Chondrocyte (in vitro differentiated cells): ENCODE measurements at places on chromosomes 16 and 17. TPM values are rescaled to one million over a fixed set of nuclear protein-coding genes. Genes with fewer than 3 reads are reported as not detected.
A peak's percentile ranks its signal among the peaks of the same experiment; 100 is the strongest.

DNA sequence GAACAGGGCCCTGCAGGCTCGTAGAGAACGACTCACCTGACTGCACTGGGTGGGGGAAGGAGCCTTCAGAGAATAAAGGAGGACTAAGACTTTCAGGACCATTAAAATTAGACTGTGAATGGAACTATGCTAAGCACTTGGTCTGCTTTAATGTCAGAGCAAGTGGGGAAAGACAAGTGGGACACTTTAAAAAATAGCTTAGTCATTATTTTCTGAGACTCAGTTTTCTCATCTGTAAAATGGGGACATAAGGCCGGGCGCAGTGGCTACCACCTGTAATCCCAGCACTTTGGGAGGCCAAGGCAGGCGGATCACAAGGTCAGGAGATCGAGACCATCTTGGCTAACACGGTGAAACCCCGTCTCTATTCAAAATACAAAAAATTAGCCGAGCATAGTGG lies 19.3 kb upstream of the BCO1 start:
- H3K4me1 ChIP-seq: no peaks in the 10 kb centered on the region
- no peak for DNase-seq
- no peak overlapping the region for H3K27ac ChIP-seq
- no peaks in the 10 kb centered on the region for H3K36me3 ChIP-seq
- H3K4me3 ChIP-seq: no peak overlapping the region

DNA sequence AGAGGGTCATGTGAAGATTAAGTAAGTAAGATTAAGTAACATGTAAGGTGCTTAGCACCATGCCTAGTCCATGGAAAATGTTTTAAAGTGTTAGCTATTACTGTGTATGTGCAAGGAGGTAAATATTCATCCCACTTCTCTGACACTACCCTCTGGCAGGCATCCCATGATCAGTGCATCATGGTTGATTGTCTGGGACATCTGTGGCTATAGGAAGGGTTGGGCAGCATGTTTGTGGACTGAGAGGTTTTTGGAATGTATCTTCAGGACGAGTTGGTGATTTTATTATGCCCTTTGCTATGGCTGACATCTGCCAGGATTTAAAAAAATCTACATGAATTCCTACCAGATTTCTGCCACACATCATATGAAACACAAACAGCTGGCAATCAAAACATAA lies 6.5 kb upstream of the TAOK1 start:
- peaks cover 3% of the 10 kb centered on the region for H3K4me1 ChIP-seq
- no peaks in the 10 kb centered on the region for H3K36me3 ChIP-seq
- no peaks in the 10 kb centered on the region for H3K27me3 ChIP-seq
- no peak for DNase-seq

- H3K4me1 ChIP-seq: peaks cover 5% of the 10 kb centered on the region
- no peak overlapping the region for H3K4me3 ChIP-seq
- H3K36me3 ChIP-seq: peaks cover 14% of the 10 kb centered on the region
- H3K27ac ChIP-seq: no peak overlapping the region
- peak; percentile 85 for DNase-seq
These were observed 1.8 kb upstream of the TMEM88 start for GRCh38 chr17:7852919-7853690.

DNA sequence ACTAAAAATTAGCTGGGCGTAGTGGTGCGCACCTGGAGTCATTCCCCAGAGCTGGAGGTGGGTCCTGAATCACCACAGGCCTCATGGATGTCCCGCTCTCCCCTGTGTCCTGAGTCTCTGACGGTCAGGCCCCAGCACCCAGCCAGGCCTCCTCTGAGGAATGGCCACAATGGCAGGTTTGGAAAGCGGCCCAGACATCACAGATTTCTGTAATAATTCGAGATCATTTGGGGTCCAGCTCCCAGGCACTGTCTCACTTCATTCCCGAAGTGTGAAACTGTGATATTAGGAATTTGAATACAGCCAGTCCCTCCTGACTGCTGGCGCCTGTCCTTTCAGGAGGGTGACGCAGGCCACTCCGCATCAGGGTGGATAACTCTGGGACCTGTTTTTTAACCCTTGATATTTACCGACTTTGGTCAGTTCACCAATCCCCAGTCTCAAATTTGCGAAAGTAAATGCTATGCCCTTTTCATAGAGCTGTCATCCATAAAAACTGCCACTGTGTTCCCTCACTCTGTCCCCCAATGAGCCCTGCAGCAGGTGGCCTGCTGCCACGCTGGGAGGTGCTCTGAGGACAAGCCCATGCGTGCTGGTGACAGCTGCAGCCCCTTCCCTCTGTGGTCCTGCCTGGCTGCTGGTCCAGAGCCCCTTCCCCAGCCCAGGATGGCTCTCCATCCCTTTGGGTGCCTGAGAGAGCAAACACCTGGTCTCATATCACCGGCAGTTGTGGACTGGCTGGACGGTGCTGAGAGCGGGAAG lies 28.3 kb upstream of the RPTOR start:
- DNase-seq: no peak
- H3K4me1 ChIP-seq: peaks cover 30% of the 10 kb centered on the region
- no peaks in the 10 kb centered on the region for H3K36me3 ChIP-seq
- no peaks in the 10 kb centered on the region for H3K27me3 ChIP-seq
- H3K4me3 ChIP-seq: no peak overlapping the region

DNA sequence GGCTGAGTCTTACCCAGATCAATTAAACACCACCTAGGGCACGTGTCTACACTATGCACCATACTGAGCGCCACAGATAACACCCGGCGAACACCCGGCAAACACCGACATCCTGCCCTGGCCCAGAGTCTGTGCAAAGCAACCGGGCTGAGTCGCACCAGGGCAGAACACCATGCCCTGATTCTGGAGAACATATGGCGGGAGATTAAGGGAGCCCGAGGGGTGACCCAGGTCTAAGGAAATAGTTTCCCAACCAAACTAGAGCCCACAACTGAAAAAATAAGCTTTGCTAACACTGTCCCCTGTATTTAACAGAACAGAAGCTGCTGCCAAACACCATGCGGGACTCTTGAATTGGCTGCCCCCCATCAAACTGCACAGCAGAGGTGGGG lies 22.1 kb downstream of the MYO18A start:
- peak overlapping the region; percentile 73 for H3K27ac ChIP-seq
- H3K4me1 ChIP-seq: peaks cover 84% of the 10 kb centered on the region
- no peak overlapping the region for H3K4me3 ChIP-seq
- no peaks in the 10 kb centered on the region for H3K36me3 ChIP-seq

GRCh38 chr16:27334192-27334764 lies 20.5 kb downstream of the IL4R start:
- H3K4me1 ChIP-seq: peaks cover 32% of the 10 kb centered on the region
- DNase-seq: no peak
- no peak overlapping the region for H3K27ac ChIP-seq
- no peak overlapping the region for H3K4me3 ChIP-seq
- H3K36me3 ChIP-seq: peaks cover 8% of the 10 kb centered on the region

- peaks cover 21% of the 10 kb centered on the region for H3K36me3 ChIP-seq
- H3K27ac ChIP-seq: no peak overlapping the region
- DNase-seq: no peak
- no peaks in the 10 kb centered on the region for H3K27me3 ChIP-seq
These were observed 7.3 kb downstream of the TCF25 start for GRCh38 chr16:89880477-89881367.

DNA sequence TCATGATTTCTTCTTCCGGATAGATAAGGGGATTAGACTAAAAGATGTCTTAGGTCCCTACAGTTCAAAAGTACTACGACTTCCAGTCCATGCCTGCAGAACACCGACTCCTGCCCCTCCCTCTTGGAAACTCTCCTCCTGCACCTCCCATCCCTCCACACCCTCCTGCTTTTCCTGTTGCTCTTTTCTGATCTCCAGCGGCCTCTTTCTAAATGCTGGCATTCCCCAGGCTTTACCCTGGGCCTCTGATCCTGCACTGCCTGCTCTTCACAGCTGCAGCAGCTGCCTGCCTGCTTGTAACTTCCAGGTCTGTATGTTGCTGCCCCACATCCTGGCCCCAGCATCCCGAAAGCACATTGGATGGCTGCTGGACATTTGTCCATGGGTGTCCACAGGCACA lies 154.2 kb downstream of the KCNJ12 start:
- no peaks in the 10 kb centered on the region for H3K27me3 ChIP-seq
- DNase-seq: no peak
- no peak overlapping the region for H3K27ac ChIP-seq
- H3K4me3 ChIP-seq: no peak overlapping the region
- no peaks in the 10 kb centered on the region for H3K4me1 ChIP-seq
- H3K36me3 ChIP-seq: peaks cover 15% of the 10 kb centered on the region

DNA sequence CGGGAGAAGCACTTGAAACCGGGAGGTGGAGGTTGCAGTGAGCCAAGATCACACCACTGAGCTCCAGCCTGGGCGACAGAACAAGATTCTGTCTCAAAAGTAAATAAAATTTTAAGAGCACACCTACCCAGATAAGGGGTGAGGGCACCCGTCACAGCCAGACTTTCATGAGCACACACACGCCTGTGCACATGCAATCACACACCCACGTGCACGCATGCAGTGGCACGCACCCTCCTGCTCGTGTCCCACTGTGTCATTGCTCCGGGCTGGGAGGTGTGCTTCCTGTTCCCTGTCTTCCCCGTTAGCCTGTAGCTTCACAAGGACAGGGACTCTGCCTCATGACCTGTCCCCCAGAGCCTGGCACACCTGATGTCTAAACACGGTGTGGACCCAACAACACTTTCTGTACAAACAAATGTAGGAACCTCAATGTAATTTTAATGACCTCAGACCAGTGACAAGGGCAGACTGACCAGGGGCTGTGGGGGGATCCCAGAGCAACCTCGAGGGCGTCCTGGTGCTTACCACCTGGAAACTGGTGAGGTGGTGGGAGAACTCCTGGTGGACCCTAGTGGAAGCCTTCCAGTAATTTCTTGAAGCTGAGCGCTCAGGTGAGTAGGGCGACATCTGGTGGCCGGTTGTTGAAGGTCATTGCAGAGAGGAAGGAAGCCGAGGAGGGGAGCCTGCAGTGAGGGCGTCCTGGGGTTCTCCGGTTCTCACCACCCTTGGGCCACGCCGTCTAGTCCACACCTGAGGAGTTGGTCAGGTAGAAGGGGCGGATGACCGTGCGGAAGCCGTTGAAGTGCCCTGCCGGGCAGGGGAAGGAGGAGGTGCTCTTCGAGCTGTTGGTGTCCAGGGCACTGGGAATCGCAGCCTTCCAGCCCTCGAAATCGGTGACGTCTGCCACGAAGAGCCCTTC lies 8.6 kb downstream of the LGALS3BP start:
- no peak for DNase-seq
- peaks cover 2% of the 10 kb centered on the region for H3K36me3 ChIP-seq
- H3K27me3 ChIP-seq: no peaks in the 10 kb centered on the region
- H3K27ac ChIP-seq: peak overlapping the region; percentile 68

LRRC75A gene
- total RNA-seq: 2.2 to 4.1 TPM (median 2.3 TPM) in 3 replicates

ASPA gene
- total RNA-seq: not detected in 3 replicates

DNA sequence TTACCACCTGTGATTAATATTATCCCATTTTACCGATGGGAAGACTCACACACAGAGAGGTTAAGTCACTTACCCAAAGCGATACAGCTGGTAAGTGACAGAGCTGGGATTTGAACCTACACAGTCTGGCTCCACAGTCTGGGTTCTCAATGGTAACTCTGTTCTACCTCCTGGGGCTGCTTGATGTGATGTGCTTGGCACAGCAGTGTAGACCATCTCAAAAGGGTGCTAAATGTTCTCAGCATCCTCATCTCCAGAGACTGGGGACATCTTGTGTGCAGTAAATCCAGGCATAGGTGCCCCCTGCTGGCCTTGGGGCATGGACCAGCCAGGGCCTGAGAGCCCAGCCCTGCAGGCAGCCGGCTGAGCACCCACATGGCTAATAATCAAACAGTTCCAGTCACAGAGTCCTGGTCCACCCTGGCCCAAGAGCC lies 15.4 kb upstream of the KATNB1 start:
- no peak overlapping the region for H3K4me3 ChIP-seq
- peaks cover 13% of the 10 kb centered on the region for H3K27me3 ChIP-seq
- H3K27ac ChIP-seq: no peak overlapping the region
- DNase-seq: peak; percentile 57
- no peaks in the 10 kb centered on the region for H3K36me3 ChIP-seq

NPTX1 gene
- 16.1 to 20.3 TPM (median 16.5 TPM) in 3 replicates for total RNA-seq

STAT5A gene
- total RNA-seq: 12.2 to 17.6 TPM (median 14.3 TPM) in 3 replicates

MYO15A gene
- 0.31 to 0.52 TPM in 2 of 3 replicates, not detected in the other for total RNA-seq

NFE2L1 gene
- 290 to 445 TPM (median 444 TPM) in 3 replicates for total RNA-seq

DNA sequence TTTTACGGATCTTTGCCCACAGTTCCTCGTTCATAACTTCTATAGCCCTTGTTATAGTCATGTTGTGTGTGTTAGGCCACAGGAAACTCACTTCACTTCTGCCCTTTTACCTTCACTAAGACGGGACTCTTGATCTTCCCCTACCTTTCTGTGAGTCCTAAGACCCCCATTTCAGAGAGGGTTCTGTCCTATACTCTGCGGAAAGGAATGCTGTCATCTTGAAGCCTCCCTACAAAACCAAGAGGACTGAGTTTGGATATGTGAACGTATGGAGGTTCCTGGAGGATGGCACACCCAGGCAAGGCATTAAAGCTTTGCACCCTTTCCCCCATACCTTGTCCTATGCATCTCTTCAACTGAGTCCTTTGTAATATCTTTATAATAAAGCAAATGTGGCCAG lies 3.7 kb downstream of the UBB start:
- H3K36me3 ChIP-seq: peaks cover 20% of the 10 kb centered on the region
- DNase-seq: no peak
- peaks cover 44% of the 10 kb centered on the region for H3K4me1 ChIP-seq
- H3K27me3 ChIP-seq: no peaks in the 10 kb centered on the region

- H3K36me3 ChIP-seq: peaks cover 24% of the 10 kb centered on the region
- H3K27me3 ChIP-seq: no peaks in the 10 kb centered on the region
- peaks cover 10% of the 10 kb centered on the region for H3K4me1 ChIP-seq
- H3K4me3 ChIP-seq: no peak overlapping the region
- no peak overlapping the region for H3K27ac ChIP-seq
- no peak for DNase-seq
These were observed 29.0 kb downstream of the PGS1 start for GRCh38 chr17:78407387-78408000.

DNA sequence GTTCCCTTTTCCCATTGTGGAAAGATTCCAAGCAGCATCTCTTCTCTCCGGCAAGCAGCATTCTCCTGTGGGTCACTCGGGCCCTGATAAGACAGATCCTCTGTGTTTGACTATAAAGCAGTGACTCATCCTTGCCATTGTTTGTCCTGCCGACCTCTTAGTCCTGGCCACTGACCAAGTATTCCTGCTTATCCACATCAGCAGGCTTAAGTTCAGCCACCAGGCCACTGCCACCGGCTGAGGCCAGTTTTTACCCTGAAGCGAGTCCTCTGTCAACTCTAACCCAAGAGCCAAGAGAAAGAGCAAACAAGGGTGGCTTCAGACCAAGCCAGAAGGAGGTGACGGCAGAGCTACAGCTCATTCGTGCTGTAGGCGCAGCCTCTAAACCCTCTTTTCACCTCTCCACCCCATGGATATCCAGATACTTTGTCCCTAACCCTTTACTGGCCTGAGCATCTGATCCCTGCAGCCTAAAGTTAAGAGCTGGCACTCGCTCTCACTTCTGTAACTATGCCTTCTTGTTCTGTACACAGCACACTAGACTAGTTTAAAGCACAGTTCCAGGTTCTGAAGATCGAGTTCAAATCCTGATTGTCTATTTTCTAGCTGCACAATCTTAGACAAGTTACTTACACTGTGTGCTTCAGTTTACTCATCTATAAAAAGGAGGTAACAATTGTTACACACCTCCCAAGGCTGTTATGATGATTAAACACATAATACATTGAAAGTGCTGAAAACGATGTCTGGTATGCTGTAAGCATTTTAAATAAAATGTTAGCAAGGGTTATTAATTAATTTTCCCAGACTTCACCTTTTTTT lies 31.0 kb downstream of the SOX9 start:
- H3K27ac ChIP-seq: no peak overlapping the region
- H3K36me3 ChIP-seq: no peaks in the 10 kb centered on the region
- H3K4me3 ChIP-seq: no peak overlapping the region
- H3K27me3 ChIP-seq: peaks cover 9% of the 10 kb centered on the region
- DNase-seq: no peak
- H3K4me1 ChIP-seq: peaks cover 10% of the 10 kb centered on the region

NHLRC4 gene
- total RNA-seq: not detected in 3 replicates
